ENCODE measurements at places on chromosomes 16 and 17.

DNA sequence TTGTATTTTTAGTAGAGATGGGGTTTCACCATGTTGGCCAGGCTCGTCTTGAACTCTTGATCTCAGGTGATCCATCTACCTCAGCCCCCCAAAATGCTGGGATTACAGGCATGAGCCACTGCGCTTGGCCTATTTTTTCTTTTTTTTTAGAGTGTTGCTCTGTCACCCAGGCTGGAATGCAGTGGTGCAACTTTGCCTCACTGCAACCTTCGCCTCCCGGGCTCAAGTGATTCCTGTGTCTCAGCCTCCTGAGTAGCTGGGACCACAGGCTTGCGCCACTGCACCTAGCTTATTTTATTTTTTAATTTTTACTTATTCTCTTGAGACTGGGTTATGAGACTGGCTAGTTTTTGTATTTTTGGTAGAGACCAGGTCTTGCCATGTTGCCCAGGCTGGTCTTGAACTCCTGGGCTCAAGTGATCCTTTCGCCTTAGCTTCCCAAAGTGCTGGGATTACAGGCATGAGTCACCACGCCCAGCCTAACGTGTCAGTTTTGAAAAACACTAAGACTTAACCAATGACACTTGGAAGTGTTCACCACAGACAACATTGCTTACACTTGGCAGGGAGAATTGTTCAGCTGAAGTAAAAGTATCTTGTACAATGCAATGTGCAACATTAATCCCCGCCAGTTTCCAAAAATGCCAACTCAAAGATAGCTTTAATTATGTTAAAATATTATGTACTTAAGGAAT, 26.9 kb downstream of the ATAD5 start:
- peak; percentile 56 for DNase-seq

- peak; percentile 57 for DNase-seq
Measured at GRCh38 chr17:10120109-10120485, 78.3 kb downstream of the GAS7 start.

GRCh38 chr16:81415751-81416150, 28.9 kb upstream of the CMIP start:
- DNase-seq, result no peak

DNA sequence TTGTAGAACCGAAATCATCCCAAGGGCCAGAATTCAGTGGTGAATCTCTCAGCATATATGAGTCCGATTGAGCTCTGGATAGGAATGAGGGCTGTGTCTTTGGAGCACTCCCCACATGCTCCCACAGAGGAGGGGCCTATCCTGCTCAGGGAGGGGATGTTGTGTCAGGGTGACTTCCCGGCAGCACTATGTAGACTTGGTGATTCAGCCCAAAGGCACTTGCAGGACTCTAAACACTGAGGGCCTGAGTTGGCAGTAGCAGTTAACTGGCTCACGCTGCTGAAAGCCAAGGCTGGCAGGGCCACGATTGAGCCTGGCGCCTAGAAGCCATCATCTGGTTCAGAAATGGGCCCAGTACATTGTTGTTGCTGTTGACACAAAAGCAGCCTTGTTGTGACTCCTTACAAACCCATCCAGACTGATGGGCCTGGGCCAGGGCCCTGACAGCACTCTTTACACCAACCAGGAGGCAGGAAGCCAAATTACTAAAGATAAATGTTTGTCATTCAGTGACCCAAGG, 31.9 kb downstream of the NMT1 start:
- DNase-seq, result no peak

DNA sequence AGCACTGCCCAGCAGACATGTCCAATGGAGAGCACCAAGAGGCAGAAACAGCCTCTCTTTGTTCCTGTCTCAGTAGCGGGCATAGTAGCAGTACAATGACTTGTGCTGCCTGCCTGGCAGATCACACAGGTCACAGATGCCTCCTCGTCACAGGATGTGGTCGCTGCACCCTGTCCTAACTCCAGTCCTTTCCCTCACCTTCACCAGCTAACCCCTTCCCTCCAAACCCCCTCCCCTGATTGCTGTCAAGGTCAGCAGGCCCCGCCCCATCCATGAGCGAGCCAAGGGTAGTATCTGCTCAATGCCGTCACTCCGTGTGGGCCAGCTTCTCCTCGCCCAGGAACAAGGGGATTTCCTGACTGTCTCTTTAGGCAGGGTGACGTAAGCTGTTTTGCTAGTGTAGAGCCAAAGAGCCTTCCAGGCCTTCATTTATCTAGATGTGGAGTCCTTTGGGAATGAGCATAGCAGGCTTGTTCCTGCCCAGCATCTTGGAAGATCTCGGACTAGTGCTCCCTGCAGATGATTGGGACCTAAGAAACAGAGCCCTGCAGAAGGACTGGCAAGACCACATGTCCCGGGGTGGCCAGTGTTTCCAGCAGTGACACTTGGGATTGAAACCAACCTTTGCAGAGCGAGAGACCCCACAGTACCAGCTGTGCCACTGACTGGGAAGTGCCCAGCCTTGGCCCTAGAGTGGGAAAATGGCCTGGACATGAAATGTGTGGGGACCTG, 75.9 kb upstream of the TNRC6C start:
- peak; percentile 40 for DNase-seq

DNA sequence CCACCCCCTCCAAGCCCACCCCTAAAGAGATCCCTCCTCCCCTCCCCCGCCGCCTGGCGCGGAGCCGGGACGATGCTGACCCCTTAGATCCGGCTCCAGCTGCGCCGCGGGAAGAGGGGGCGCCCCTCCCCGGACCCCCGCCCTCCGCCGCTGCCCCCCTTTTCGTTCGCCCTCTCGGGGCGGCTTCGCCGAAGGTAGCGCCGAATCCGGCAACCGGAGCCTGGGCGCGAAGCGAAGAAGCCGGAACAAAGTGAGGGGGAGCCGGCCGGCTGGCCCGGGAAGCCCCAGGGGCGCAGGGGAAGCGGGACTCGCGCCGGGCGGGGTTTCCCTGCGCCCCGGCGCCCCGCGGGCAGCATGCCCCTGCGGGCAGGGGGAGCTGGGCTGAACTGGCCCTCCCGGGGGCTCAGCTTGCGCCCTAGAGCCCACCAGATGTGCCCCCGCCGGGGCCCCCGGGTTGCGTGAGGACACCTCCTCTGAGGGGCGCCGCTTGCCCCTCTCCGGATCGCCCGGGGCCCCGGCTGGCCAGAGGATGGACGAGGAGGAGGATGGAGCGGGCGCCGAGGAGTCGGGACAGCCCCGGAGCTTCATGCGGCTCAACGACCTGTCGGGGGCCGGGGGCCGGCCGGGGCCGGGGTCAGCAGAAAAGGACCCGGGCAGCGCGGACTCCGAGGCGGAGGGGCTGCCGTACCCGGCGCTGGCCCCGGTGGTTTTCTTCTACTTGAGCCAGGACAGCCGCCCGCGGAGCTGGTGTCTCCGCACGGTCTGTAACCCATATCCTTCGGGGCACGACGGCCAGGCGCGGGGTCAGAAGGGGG, 623 bp downstream of the CACNA1G start:
- no peak for DNase-seq
